ENCODE measurements at places on chromosomes 5 and 9.

- DNase-seq: no peak
Measured at GRCh38 chr5:127186657-127187056, 103.9 kb upstream of the MEGF10 start.

- DNase-seq: no peak
Measured at GRCh38 chr5:73312146-73312871, 136.3 kb downstream of the FOXD1 start.

DNA sequence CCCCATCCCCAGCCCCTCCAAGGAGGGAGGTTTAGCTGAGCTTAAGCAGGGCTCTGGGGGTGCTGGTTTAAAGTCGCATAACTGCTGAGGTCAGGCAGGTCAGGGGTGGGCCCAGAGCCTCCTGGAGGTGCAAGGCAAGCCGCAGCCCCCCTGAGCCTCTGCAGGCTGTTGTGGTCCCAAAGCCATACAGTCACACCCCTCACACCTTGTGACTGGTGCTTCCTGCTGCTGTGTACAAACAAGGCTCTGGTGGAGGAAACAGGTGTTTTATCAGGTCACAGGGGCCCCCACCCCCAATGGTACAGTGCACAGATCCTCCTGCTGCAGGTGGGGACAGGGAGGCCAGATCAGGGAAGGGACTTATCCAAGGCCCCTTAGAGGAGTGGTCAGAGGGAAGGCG is 8.0 kb downstream of the TCF7 start:
- no peak for DNase-seq

DNA sequence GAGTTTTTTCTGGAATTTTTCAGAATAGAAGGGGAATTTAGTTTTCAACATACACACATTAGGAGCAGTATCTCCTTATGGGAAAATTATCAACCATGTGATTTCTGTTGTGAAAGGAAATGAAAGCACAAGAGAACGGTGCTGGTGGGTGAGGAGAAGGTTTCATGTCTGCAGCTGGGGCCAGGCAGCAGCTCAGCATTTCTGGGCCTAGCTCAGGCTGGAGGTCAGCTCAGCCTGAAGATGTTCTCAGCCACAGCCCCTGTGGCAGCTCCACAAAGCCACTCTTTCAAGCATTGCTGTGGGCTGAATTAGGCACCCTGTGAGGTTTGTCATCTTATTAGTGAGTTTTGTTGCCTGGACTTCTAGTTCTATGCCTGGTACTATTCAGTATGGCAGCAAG is 90.3 kb downstream of the DIRAS2 start:
- DNase-seq: no peak

DNA sequence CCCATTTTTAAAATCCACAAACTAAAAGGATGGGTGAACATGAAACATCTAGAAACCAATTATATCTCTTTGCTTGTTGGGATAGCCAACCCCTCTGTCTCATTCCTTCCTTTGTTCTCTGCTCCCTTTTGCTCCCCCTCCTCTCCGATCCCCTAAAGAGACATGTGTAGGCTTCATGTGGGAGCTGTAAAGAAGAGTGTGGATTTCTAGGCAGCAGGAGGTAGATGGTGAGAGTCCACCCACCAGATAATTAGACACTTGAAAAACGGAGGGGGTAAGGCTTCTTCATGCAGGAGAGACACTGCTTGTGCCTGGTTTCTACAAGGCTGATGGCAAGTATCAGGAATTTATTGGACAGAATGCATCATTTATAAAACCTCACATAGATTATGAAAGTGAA is 27.3 kb upstream of the CFAP157 start:
- DNase-seq: no peak

DNA sequence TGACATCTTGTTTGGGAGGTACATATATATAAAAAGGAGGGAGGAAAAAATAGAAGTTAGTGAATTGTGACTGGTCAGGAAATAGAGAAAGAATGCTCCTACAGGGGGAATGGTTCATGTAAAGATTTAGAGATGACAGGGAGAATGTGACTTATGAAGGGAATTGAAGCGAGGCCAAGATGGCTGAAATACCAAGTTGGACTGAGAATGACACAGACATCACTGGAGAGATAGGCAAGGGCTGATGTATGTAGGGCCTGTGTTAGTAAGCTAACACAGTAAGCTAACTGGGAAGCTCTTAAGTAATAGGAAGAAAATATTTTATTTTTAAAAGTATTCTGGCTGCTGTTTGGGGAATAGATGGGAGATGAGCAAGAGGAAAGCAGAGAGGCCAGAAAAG is 286.3 kb downstream of the NNT start:
- no peak for DNase-seq

GRCh38 chr9:84301851-84302250 is 38.7 kb downstream of the SLC28A3 start:
- DNase-seq: no peak

- peak; percentile 98 for DNase-seq
Measured at GRCh38 chr9:16809912-16810610, 60.4 kb downstream of the BNC2 start.

DNA sequence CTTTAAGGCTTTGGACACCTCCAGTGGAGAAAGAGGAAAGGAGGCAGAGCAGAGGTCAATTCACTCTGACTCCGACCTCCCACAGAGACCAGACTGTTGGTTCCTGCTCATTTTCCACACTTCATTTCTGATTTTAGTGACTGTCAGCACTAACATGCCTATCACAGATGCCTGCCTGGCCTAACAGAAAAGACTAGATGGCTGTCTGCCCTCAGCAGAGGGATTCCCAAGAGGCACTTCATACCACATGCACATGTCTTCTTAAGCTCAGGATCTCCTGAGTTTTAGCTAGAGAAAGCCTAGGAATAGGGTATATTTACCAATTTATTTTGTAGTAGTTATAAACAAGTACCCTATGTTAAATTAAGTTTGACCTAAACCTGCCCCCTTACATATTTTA is 336.0 kb downstream of the ENC1 start:
- DNase-seq: no peak

- DNase-seq: no peak
Measured at GRCh38 chr9:108283696-108284095, 572.1 kb downstream of the ACTL7B start.

GRCh38 chr5:180908998-180909731 is 10.2 kb downstream of the BTNL8 start:
- DNase-seq: no peak

DNA sequence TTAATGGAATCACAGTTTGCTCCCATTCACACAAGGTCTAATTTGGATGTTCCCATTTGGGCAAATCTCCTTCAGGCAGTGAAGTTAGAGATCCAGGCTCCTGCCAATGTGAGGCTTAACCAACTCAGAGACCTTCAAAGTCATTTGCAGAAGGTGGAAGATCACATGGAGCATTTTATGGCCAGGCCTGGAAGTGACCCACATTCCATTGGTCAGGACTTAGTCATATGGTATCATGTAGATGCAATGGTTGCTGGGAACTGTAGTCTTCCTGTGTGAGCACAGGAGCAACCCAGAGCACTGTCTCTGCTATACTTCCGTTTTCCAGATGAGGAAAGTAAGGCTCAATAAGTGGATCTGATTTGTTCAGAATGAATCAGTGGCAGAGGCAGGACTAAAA is 292.7 kb upstream of the SMARCA2 start:
- DNase-seq: peak; percentile 40
